ENCODE measurements at places on chromosomes 16 and 17. TPM values are rescaled to one million over a fixed set of nuclear protein-coding genes. Genes with fewer than 3 reads are reported as not detected.
A peak's percentile ranks its signal among the peaks of the same experiment; 100 is the strongest.

DNA sequence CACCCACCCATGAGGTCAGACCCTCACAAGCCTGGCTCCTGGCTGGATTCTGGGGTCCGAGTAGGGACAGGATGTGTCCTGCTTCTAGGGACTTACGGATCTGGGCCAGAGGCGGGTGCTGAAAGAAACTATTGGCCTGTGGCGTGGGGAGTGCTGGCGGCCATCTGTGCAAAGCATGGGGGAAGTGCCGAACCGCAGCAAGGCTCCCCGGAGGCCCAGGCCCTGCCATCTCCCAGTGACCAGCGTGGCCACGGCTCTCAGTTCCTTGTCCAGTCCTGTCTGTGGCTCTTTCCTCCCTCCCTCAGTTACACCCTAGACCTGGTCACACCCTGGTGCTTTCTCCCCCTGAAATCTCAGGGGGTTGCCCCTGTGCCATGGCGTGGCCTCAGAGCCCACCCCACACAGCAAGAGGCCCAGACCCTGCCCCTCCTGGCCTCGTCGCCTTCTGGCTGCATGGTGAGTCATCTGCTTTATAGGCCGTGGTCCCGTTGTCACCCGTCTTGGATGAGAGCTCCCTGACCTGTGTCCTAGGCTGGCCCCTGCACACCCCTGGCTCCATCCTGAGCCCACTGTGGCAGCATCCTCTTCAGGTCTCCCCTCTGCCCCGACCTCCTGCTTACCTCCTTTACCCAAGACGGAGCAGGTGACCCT lies 54.5 kb downstream of the PRMT7 start:
- no peak for DNase-seq
- H3K4me3 ChIP-seq, result no peak overlapping the region
- no peak overlapping the region for H3K27ac ChIP-seq

GRCh38 chr17:55158439-55158838 lies 106.3 kb upstream of the HLF start:
- DNase-seq, result no peak
- H3K36me3 ChIP-seq, result peaks cover 4% of the 10 kb centered on the region
- no peaks in the 10 kb centered on the region for H3K4me1 ChIP-seq
- no peak overlapping the region for H3K27ac ChIP-seq

DNA sequence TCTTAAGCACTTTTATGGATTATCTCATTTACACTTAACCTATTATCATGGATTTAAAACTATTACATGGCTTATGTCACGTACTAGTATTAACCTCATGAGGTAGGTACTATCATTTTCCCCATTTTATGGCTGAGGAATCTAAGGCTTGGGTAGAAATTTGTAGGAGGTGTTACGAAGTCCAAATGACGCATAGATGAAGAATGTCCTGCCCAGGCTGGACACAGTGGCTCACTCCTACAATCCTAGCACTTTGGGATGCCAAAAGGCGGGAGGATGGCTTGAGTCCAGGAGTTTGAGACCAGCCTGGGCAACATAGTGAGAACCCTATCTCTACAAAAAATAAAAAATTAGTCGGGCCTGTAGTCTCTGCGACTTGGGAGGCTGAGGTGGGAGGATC lies 4.8 kb upstream of the C1QL1 start:
- H3K27me3 ChIP-seq, result peaks cover 29% of the 10 kb centered on the region
- no peak overlapping the region for H3K4me3 ChIP-seq
- peak overlapping the region; percentile 84 for H3K27ac ChIP-seq
- H3K36me3 ChIP-seq, result no peaks in the 10 kb centered on the region

Gene CCL4
- 311 TPM for total RNA-seq
